ENCODE measurements at places on chromosomes 6 and 20.

GRCh38 chr6:40524797-40525585 lies 62.2 kb downstream of the LRFN2 start:
- no peak for DNase-seq

DNA sequence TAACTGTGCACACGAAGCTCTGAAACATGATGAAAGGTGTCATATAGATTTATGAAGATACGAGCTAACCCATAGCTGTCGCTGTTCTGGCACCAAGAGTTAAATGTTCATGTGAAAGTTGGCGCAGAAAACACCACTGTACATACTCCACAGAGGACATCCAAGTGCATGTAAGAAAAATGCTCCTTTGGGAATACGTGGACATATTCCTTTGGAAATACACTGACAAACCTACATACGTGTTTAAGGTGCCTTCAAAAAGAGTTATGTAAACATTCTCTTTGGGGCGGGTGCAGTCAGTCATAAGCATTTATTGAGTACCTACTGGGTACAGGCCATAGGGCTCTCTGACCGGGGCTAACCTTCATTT lies 723 bp upstream of the ARID1B start:
- DNase-seq, result peak; percentile 18

- DNase-seq, result no peak
These were observed 113.0 kb downstream of the DST start for GRCh38 chr6:56529594-56530191.

DNA sequence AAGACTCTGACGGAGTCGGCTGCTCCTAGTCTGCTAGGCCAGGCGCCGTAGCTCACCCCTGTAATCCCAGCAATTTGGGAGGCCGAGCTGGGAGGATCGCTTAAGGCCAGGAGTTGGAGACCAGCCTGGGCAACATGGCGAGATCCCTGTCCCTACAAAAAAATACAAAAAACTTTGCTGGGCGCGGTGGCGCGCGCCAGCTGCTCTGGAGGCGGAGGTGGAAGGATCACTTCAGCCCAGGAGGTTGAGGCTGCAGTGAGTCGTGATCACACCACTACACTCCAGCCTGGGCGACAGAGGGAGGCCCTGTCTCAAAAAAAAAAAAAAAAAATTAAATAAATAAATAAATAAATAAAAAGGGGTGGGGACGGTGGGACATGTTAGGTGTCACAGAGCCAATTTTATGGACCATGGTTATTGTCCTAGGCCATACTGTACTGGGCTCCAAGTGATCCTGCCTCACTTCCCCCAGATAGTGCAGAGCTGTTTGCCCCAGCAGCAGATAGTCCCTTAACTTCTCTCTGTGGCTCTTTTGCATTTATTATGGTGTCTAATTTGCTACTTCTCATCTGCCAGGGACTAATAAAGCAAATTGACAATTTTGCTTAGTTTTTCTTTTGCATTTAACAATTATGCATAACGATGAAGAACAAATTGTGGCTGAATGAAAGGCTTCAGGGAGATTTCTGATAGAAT lies 5.2 kb downstream of the PI16 start:
- DNase-seq, result no peak

GRCh38 chr20:10448270-10449156 lies 13.4 kb downstream of the SLX4IP start:
- no peak for DNase-seq

DNA sequence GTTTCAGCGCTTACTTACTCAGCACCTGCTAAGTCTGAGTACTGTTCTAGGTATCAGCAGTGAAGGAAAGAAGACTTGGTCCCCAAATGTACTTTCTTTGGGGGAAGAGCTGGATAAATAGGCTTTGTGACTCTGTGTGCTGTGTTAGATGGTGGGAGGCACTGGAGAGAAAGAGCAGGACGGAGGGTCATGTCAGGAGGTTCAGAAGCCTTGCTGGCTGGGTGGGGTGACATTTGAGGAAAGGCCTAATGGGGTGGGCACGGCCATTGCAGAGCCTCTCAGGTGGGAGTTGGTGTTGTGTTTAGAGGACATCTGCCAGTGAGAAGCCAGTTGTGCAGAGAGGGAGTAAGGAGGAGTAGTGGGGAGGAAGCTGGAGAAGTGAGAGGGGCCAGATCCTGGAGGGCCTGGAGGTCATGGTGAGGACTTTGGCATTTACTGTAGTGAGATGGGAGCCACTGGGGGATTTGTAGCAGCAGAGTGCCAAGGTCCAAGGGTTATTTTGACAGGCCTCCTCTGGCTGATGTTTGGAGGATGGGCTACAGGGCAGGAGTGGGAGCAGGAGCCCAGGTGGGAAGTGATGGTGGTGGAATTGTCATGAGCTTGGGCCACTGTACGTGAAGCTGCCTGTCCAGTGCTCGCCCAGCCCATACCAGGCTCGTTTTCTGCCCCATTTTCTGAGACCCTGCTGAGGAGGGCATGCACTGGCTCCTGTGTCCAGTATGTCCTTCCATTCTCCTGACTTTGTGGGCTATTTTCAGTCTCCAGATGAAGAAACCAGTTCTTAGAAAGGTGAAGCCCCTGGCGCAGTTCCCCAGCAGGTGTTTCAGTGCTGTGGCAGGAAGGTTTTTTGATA lies 886 bp downstream of the SDCBP2 start:
- no peak for DNase-seq

GRCh38 chr6:53375847-53376246 lies 27.1 kb upstream of the ELOVL5 start:
- DNase-seq, result no peak

- DNase-seq, result no peak
These were observed 506.3 kb upstream of the IMPG1 start for GRCh38 chr6:76578746-76579145.

GRCh38 chr6:162264581-162264980 lies 463.0 kb downstream of the PRKN start:
- no peak for DNase-seq

- DNase-seq, result no peak
These were observed 26.3 kb downstream of the ELOVL5 start for GRCh38 chr6:53322188-53323029.
